Stromal cell of bone marrow (primary cell): ENCODE measurements at places on chromosomes 5 and 9.

DNA sequence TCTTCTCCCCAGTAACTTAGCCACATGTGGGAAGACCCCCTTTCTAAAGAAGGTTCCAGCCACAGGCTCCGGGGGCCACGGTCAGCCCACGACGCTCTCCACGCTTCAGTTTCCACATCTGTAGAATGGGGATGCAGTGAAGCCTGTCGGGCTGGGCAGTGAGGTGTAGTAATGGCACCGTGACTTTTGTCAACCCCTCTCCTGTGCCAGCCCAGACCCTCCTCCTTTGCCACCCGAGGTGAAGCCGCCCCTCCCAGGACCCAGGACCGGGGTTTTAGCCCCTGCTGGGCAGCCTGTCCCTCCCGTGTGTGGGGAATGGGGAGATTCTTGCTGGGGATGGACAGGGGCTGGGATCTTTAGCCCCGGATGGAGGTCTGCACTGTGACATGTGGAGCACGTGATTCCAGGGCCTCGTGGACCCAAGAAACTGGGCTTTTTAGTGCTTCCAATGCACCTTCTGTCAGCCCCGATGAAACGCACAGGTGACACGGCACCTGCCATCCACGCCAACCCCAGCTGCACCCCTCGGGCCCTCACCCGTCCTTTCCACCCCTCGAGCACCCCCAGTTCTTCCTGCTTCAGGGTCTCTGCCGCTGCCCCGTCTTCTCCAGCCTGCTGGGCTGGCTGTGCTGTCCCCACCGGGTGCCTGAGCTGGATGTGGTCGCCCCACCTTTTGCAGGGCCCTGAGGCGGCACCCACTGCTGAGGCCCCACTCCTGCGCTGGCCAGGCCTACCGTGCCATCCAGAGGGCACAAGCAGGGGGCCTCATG, 13.4 kb upstream of the RNU6ATAC start:
- DNase-seq: no peak

- no peak for DNase-seq
These were observed 378.6 kb downstream of the ICE1 start for GRCh38 chr5:5800801-5801761.

GRCh38 chr9:132369421-132369820, 14.6 kb upstream of the SETX start:
- no peak for DNase-seq

DNA sequence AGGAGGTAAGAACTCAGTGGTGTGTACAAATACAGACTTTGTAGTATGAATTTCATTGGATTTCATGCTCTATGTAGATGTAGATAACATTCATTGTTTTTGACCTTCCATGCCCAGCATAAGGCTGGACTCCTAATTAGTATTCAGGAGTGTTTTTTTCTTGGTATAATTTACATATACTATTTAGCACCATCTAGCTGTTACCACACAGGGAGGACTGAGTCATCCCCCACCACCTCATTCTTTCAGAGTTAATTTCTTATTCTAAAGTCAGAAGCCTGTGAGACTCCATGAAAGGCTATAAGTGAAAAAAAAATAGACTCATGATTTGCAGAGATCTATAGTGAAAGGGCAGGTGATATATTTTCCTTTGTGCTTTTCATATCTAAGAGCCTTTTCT, 555.0 kb downstream of the PRR16 start:
- no peak for DNase-seq
